HTR-8/SVneo (cell line): ENCODE measurements at places on chromosomes 3 and 15.

- no peak for DNase-seq
These were observed 35.2 kb downstream of the EFCAB12 start for GRCh38 chr3:129393271-129393670.

- DNase-seq = no peak
These were observed 78.6 kb upstream of the PXYLP1 start for GRCh38 chr3:141152801-141153678.

- DNase-seq = no peak
These were observed 208.5 kb upstream of the MRPL3 start for GRCh38 chr3:131711114-131711768.

DNA sequence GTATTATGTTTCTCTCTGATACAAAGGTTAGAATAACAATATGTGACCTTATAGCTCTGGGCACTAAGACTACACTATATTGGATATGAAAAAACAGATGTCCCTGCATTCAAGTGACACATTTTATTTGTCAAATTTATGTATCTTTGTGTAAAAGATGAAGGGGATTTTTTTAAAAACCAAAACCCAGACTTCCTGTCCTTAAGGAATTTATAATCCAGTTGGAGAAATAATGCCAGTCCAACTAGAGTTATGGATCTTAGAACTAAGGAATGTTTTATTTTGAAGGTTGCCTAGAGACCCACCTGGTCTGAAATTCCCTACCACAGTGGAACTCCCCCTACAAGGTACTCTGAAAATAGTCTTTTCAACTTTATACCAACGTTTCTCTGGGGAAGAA lies 33.3 kb upstream of the PIK3CB start:
- DNase-seq = no peak

- no peak for DNase-seq
These were observed 160.3 kb downstream of the SMAD6 start for GRCh38 chr15:66862111-66862939.

DNA sequence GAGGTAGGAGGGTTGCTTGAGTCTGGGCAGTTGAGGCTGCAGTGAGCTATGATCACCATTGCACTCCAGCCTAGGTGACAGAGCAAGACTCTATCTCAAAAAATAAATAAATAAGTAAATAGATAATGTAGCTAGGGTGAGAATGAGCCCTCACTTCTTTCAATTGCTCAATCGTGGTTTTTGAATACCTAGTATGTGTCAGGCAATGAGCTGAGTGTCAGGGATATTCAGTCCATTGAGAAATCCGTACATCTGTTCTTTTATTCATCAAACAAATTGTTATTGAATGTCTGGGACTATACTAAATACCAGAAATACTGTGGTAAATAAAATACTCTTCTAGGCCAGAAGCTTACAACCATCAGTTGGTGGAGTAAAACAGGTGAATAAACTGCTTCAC lies 6.2 kb upstream of the ZNF148 start:
- DNase-seq = no peak

- DNase-seq = no peak
These were observed 2.3 kb downstream of the PHLDB2 start for GRCh38 chr3:111861391-111861790.

GRCh38 chr3:125125821-125126245 lies 70.0 kb upstream of the HEG1 start:
- DNase-seq = peak; percentile 83

GRCh38 chr15:33844186-33844585 lies 124.1 kb upstream of the CHRM5 start:
- DNase-seq = no peak

GRCh38 chr3:58518291-58518789 lies 18.6 kb downstream of the ACOX2 start:
- no peak for DNase-seq

DNA sequence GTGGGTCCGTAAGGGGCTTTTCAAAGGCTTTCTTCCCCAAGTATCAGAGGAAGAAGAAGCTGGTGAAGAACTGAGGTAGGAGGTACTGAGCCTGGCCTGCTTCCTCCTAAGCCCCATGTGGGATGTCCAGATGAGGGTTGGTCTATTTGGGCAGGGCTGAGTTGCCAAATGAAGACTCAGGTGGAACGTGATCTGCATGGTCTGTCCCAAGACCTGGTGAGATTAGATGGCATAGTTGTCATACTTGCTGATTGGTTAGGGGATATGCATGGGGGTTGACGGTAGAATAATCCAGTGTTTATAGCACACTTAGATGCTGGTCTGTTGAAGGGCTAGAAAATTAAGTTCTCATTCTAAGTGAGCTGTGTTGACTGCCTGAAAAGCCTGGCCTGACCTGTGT lies 36.3 kb upstream of the BSN start:
- no peak for DNase-seq

DNA sequence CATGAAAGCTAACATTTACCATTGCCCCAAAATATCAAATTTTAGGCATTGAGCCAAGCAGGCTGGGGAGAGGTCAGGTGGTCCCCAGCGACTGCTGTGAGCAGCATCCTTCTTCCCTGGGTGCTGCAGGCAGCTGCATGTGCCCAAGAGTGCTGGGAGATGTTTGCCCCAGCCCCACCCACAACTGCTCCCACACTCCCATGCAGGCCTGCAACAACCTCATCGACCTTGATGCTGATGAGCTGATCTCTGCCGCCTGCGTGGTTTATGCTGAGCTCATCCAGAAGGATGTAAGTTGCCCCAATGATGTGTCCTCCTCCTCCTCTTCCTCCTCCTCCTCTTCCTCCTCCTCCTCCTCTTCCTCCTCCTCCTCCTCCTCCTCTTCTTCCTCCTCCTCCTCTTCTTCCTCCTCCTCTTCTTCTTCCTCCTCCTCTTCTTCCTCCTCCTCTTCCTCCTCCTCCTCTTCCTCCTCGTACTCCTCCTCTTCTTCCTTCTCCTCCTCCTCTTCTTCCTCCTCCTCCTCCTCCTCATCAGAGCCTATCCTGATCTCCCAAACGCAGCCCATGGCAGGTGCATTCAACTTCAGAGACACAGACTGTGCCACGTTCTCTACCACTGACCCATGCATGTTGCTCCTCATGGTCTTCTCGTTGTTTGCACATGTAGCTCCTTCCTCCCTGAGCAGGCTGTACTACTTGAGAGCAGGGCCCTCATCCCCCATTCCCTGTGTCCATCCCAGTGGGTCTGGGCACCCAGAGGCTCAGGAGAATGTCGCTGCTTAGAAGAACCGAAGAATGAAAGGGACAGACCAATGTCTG lies 15.1 kb downstream of the TBC1D21 start:
- no peak for DNase-seq

GRCh38 chr3:66413151-66413751 lies 87.6 kb downstream of the LRIG1 start:
- DNase-seq = peak; percentile 36

- DNase-seq = peak; percentile 59
These were observed 61.3 kb downstream of the VGLL4 start for GRCh38 chr3:11582191-11582968.

DNA sequence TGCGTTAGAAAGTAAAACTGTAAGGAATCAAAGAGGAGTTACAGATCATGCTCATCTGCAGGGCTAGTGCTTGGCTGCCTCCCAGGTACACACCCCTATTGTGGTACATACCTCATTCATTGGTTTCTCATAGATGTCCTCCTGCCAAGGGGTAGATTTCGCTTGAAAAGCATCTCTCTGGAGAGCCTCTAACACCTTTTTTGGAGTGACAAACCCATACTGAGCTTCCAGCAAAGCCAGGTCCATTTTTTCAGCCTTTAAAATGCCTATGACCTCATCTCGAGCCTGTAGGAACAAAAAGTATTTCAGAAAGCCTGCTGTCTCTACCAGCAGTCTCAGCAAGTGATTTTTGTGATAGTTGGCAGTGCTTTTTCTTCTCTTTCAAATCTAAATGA lies 112.1 kb downstream of the CMSS1 start:
- no peak for DNase-seq

DNA sequence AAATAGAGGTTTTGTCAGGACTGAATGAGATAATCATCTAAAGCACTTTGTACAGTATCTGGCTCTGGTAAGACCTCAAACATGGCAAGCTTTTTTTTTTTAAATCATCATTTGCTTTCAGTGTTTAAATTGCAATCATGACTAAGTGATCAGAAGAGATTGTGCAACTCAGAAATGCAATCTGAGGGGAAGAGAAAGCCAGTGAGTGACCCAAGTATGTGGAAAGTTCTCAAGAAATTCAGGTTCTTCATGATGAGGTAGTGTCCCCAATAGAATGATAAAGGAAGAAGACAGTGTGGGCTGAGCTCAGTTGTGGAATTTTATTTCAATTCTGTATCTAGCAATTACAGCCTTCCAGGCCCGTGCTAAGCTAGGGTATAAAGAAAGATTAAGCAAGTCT lies 132.2 kb upstream of the TBC1D5 start:
- DNase-seq = no peak

GRCh38 chr3:100533176-100533575 lies 40.8 kb downstream of the TMEM45A start:
- DNase-seq = no peak

GRCh38 chr3:62827550-62827949 lies 47.7 kb downstream of the CADPS start:
- no peak for DNase-seq

GRCh38 chr3:189981668-189982067 lies 139.0 kb downstream of the P3H2 start:
- peak; percentile 61 for DNase-seq

DNA sequence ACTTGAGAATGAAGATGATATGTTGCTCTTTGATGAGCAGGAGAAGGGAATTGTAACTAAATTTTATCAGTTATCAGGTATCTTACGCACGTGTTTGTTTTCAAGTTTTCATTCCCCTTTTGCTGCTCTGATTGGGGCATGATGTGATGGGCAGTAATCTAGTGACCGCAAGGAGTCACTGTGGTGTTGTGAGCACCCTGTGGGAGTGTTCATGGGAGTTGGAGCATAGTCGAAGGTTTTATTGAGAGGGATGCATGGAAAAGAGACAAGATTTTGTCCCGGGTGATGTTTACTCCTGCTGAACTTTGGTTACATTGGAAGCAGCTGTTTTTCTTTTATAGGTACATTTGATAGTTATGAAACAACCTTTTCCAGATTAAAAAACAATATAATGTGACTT lies 2.1 kb downstream of the FAN1 start:
- DNase-seq = no peak

GRCh38 chr3:120559242-120560061 lies 36.7 kb upstream of the NDUFB4 start:
- peak; percentile 27 for DNase-seq

GRCh38 chr15:75622505-75622904 lies 3.0 kb downstream of the SNUPN start:
- no peak for DNase-seq

DNA sequence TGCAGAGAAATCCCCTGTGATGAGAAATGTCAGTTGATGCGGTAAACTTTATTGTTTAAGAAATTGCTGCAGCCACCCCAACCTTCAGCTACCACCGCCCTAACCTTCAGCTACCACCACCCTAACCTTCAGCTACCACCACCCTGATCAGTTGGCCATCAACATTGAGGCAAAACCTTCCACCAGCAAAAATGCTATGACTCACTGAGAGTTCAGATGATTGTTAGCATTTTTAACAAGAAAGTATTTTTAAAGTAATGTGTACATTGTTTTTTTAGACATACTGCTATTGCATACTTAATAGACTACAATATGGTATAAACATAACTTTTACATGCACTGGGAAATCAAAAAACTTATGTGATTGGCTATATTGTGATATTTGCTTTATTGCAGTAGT lies 30.0 kb downstream of the U2SURP start:
- DNase-seq = no peak

- no peak for DNase-seq
These were observed 45.9 kb upstream of the CP start for GRCh38 chr3:149267565-149267964.

DNA sequence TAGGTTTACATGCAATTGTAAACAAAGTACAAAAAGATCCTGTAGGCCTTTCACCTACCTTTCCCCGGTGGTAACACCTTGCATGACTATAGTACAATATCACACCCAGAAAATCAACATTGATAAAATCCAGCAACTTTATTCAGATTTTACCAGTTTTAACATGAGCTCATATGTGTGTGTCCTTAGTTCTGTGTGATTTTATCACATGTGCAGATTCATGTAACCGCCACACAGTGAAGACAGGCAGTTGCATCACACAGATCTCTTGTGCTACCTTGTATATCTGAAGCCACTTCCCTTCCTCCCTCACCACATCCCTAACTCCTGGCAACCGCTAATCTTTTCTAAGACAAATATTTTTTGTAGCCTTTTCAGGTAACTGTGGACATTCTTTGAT lies 183.5 kb upstream of the C2CD4B start:
- no peak for DNase-seq

DNA sequence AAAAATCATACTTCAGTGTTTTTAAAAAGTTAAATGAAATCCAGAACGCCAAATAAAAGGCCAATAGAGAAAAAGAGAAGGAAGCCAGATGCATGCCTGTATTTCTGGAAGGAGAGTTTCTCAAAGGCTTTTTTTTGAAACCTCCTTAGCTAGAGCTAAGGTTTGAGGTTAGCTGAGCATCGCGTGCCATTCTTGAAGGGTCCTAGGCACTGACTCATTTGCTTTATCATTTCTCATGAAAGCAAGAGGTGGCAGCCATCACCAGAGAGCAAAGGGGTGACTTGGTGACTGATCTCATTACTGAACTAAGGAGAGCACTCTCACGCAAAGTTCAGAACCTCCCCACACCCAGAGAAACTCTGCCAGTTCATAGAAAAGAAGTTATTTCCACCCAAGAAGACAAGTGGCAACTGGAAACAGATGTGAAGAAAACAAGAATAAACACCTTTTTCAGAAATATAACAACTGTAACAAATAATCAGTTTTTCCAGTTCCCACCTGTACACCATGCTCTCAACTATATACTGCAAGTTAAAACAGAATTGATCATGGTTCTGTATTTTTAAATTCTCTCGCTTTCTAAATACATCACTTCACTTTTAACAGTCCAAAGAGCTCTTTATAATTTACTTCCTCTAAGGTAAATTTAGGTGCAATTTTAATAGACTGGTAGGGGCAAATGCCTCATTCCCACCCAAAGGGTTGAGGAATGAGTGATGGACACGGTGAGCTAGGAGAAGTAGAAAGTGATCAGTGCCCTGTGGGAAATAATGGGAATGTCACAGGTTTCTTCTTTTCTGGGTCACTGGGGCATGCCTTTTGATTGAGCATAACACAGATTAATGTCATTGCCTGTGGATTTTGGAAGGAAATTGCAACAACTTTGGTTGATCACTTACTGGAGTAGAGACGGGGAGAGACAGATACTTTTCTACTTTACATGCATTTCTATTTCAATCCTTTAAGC lies 24.7 kb downstream of the GPR15 start:
- DNase-seq = no peak

DNA sequence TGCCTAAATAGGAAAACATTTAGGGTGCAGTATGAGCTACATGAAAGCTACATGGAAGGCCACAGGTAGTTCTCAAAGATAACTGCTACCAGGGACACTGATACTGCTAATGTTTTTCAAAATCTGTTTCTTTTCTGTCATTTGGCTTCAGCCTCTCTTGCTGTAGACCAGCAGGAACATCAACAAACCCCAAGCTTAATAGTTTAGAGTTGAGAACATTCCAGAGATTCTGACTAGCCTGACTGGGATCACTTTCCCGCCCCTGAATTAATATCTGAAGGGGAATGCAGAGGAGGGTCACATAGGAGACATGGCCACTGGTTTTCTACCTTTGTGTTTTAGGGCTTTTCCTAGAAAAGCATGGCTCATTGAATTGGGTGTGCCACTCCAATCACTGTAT lies 16.9 kb upstream of the C3orf38 start:
- DNase-seq = no peak
